ENCODE measurements at places on chromosomes 6 and 20.

DNA sequence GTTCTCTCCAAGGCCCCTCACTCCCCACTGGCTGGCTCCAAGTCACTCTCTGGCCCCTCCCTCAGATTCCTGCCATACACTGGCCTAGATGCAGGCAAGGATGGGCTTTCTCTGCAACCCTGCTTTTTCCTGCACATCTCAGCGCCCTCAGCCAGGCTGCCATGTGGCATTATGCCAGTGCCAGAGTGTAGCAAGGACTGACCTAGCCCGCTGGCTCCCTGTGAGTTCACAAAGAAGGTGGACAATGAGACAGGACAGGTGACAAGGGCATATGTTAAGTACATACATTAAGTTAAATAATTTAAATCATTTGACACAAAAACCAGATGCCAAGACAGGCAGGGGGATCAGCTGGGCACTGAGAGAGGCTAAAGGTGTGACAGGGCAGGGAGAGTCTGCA lies 394.6 kb downstream of the ZFAND3 start:
- no peak for DNase-seq

- DNase-seq: no peak
These were observed 423 bp downstream of the KLHDC3 start for GRCh38 chr6:43014434-43014909.

DNA sequence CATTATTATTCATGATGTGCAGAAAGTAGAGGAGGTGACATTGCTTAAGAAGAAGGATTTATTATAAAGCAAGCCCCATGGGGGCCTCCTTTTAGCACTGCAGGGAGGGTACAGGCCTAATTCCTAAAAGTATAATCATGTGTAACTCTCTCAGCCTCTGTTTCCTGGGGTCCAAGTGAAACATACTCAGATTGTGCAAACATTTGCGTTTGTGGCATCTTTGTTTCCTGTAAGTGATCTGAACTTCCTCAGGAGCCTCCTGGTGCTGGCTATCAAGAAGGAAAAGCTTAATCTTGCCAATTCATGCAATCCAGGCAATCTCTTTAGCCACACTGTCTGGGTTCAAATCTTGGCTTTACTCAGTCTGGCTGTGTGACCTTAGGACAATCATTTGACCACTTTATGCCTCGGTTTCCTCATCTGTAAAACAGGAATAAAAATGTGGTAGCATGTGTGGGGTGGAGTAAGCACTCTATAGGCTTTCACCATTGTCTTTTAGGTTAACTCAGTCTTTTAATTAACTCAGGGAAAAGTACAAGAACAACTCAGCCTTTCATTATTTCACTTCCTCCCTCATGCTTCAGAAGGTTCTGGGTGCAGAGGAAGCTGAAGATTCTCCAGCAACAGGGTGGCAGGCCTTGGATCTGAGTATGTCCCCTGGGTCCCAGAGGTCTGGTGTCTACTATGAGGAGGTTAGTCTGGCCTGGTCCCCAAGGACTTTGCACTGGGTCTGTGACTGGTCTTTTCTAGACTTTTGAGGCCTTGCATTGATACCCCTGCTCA lies 831 bp upstream of the SIRPB2 start:
- DNase-seq: no peak

- DNase-seq: no peak
These were observed 38.8 kb upstream of the EMILIN3 start for GRCh38 chr20:41405436-41405835.

- no peak for DNase-seq
These were observed 2.0 kb downstream of the CFB start for GRCh38 chr6:31947864-31948263.

- no peak for DNase-seq
These were observed 2.5 kb downstream of the BTN1A1 start for GRCh38 chr6:26502626-26503025.

DNA sequence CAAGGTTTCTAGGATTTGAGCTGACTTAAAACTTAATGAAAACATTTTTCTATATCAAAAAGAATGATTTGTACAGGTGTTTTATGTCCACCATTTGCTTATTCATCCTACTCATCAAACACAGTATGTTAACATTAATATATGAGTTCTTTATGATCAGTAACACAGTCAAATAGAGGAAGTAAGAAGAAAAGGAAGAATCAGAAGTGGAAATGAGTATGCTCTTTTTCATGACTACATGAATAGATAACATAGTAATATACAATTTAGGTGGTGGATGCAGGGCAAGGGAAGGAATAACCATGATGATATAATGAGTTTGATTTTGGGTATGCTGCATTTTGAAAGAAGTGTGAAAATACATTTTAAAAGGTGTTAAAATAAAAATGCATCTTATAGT lies 16.5 kb downstream of the KPNA5 start:
- DNase-seq: no peak

GRCh38 chr20:42204109-42204660 lies 586.0 kb upstream of the CHD6 start:
- peak; percentile 26 for DNase-seq

DNA sequence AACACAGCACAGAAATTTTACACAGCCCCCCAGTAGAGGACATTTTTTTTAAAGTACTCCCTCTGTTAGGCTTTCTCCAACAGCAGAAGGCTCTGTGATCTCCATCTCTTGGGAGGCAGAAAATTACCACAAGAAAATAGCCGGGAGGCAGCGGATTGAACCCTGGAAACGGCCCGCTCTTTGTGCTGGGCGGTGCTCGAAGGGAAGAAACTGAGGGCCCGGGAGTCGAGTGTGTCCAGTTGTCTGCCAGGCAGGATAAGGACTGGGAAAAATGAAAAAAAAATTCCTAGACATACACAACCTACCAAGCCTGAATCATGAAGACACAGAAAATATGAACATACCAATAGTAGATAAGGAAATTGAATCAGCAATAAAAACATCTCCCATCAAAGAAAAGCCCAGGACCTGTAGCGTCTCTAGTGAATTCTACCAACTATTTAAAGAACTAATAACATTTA lies 31.5 kb downstream of the POM121L2 start:
- no peak for DNase-seq

DNA sequence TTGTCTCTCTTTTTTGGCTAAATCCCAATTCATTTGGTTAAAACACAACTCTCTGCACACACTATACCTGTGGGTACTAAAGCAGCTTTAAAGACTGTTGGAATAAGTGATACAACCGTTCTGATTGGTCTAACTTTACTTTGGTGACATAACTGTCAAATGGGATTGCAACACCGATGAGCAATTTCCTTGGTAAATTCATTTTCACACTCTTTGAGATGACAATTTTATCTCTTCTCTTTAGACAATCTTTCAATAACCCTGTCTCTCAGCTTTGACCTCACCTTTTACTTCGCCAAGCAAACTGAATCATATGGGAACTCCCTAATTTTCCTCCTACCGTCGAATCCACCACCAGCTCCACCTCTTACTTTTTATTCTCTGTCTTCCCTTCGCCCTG lies 60.8 kb downstream of the ECT2L start:
- no peak for DNase-seq

DNA sequence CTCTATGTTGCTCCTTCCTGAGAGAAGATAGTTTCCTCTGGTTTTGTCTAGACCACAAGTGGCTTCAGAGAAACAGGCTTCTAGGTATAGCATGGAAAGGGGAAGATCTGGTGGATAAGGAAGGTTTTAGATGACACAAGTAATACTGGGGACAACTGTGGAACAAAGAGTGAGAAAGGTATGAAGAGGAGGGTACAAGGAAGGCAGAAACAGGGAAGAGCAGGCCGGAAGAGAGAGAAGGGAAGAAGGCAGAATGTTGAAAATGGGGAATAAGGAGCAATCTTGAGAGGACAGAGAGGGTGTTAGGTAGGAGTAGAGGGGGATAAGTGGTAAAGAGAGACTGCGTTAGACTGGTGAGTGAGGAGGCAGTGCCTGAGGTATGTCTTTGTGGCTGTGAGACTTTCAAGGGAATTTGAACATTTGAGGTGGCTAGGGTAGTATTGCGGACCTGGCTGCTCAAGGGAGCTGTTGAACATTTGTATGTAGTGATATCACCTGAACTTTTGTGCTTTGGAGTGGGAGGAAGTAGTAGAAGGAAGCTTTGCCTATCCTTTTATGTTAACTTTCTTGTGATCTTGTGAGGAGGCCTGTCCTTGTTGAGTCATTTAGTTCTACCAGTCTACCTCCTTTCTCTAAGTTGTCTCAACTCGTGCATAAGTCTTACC lies 69.5 kb downstream of the FOXO3 start:
- DNase-seq: no peak

DNA sequence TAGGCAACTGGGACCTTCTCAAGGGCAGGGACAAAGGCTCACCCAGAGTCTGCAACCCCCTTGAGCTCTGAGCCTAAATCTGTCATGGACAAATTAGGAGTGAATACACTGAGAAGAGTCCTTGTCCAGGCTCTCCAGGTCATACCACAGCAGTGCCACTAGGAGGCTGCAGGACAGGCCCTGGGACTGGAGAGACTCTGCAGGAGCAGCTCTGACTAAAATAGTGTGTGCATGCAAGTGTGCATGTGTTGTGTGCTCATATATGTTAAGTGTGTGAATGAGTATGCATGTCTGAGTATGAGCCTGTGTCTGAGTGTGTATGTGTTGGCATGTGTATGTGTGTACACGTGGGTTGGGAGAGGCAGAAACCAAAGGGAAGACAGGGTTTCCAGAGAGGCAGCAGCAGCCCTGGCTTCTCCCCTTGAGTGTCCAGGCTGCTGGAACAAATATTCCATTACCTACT lies 27.1 kb downstream of the MRPL14 start:
- no peak for DNase-seq

GRCh38 chr20:36836591-36837269 lies 39.2 kb upstream of the TLDC2 start:
- peak; percentile 85 for DNase-seq

GRCh38 chr20:53635221-53635620 lies 41.6 kb upstream of the ZNF217 start:
- no peak for DNase-seq

DNA sequence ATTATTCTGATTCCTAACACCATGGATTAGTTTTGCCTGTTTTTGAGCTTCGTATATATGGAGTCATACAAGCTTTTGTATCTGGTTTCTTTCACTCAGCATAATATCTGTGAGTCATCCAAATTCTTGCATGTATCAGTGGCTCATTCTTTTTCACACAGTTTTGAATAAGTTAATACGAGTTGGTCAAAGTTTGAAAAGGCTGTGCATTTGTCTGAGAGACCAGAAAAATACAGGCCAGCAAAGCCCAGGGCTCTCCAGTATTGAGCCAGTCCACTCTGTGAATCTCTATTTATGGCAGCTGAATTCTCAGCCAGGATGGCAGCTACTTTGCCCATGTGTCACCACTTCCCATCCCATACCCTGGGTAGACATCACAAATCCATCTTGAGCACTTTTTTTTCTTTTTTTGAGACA lies 7.2 kb upstream of the CHMP4B start:
- DNase-seq: no peak

DNA sequence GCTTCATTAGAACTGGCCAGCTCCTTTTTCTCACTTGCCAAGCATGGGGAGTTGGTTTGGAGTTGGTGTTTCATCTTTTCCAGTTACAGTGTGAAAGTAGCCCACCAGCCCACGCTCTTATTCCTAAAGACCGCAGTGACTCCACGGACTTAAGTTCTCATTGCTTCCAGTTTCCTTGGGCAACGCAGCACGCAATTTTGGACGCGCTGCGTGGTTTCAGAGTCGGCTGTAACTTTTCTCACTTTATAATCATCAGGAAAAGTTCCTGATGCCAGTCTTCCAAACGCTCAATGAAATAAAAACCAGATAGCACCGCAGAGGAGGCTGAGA lies 381 bp upstream of the PEX7 start:
- no peak for DNase-seq

GRCh38 chr6:158249340-158249836 lies 62.9 kb upstream of the TULP4 start:
- no peak for DNase-seq

- peak; percentile 19 for DNase-seq
These were observed 2.5 kb downstream of the WTAP start for GRCh38 chr6:159729598-159730331.

DNA sequence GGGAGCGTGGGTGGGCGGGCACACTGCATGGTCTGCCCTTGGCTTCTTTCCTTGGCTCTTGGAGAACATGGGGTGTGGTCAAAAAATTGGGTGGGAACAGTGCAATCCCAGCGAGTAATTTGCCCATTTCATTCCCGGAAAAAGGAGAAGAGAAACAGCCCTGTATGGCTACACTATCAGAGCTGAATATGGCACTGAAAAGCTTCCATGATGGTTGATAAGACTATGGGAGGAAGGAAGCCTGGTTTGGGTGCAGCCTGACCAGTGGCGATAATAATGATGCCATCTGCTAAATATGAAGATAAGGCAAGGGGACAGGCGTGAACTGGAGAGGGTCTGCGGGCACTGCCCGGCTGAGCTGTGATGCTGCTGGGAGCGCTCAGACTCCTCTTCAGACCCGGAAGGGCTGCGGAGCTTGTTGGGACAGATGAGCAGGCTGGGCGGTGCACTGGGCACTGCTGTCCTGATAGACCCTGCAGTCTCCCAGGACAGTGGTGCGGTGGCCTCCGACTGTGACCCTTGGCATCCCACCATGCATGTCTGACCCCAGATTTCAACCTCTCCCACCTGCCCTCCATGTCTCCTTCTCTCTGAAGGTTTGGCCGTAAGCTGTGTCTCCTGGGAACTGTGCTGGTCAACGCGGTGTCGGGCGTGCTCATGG lies 10.2 kb downstream of the SLC22A1 start:
- no peak for DNase-seq

- DNase-seq: no peak
These were observed 92.6 kb upstream of the SLC22A23 start for GRCh38 chr6:3549314-3549940.

DNA sequence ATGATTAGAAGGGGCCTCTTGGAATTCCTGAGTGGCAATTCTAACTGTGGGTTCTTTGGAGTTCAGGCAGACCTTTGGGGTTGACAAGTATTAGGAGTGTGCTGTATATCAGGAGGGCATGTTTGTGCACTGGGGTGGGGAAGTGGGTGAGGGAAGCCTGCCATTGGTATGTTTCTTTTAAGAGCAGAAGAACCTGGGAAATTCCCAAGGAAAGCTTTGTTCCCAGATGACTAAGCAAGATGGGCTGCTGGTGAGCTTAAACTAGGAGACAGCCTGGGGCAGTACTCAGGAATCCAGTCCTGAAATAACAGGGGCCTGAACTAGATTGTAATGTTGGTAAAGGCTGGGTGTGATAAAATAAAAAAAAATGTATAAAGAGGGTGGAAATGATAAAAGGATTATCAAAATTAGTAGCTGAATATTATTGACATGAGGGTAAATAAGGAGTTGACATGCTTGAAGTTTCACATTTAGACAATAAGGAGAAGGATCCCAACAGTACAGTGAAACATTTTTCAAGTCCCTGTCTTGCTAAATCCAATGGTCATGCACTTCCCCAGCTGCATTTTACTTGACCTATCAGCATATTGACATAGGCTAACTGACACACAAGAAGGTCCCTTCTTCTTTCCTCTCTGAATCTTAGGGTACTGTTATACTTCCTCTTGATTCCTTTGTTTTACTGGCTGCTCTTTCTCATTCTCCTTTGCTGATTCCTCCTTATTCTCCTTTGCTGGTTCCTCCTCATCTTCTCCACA lies 18.4 kb upstream of the IFNGR1 start:
- DNase-seq: no peak

DNA sequence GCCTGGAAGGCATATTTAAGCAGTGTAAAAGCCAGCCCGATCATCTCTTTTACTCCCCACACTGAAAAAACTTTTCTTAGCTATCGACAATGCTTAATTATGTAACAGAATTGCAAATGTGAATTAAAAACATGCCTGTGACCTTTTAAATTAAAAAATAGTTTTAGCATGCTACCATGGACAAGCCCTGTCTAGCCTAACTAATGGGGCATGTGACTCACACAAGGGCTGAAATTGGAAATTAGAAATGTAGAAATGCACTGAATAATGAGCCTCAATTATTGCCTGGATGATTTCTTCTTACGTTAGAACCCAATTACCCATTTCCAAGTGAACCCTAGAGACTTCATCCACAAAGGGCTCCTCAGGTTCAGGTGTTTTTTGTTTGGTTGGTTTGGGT lies 82.7 kb downstream of the SIM1 start:
- DNase-seq: no peak

Data from adrenal gland (tissue), 19 donors.